Stimulated activated CD8-positive, alpha-beta memory T cell treated with anti-CD3 and anti-CD28 coated beads, Interleukin-12 subunit alpha, Interleukin-12 subunit beta, amount 100 ng/mL, for 1 hour (primary cell): ENCODE measurements at places on chromosomes 11 and 22.

GRCh38 chr11:72013765-72014711 lies 15.3 kb downstream of the IL18BP start:
- no peak for DNase-seq

GRCh38 chr11:87722756-87723565 lies 452.3 kb downstream of the RAB38 start:
- no peak for DNase-seq

DNA sequence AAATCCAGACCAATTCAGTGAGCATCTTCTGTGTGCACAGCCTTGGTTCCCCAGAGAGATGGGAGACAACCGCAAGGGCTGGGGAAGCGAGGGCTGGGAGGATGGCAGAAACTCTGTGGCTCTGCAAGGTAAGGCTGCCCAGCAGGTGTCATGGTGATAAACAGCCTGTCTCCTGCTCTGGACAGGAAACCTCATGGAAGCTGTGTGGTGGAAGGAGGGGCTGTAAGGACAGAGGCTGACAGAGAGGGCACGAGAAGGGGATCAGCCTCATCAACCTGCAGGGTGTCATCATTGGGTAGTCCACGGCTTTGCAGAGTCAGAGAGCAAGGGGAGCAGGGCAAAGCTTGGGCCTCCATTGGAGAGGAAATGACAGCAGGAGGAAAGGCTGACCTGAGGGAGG lies 138.4 kb upstream of the CADM1 start:
- DNase-seq: no peak

GRCh38 chr22:29141078-29141688 lies 64.5 kb upstream of the EMID1 start:
- DNase-seq: no peak

- DNase-seq: no peak
Observed at GRCh38 chr11:96062134-96062533, 138.2 kb upstream of the MTMR2 start.

GRCh38 chr11:11036848-11037732 lies 179.2 kb upstream of the ZBED5 start:
- DNase-seq: no peak

GRCh38 chr11:106306942-106307341 lies 229.5 kb downstream of the AASDHPPT start:
- DNase-seq: no peak

GRCh38 chr11:28674433-28675103 lies 566.4 kb downstream of the METTL15 start:
- DNase-seq: no peak

DNA sequence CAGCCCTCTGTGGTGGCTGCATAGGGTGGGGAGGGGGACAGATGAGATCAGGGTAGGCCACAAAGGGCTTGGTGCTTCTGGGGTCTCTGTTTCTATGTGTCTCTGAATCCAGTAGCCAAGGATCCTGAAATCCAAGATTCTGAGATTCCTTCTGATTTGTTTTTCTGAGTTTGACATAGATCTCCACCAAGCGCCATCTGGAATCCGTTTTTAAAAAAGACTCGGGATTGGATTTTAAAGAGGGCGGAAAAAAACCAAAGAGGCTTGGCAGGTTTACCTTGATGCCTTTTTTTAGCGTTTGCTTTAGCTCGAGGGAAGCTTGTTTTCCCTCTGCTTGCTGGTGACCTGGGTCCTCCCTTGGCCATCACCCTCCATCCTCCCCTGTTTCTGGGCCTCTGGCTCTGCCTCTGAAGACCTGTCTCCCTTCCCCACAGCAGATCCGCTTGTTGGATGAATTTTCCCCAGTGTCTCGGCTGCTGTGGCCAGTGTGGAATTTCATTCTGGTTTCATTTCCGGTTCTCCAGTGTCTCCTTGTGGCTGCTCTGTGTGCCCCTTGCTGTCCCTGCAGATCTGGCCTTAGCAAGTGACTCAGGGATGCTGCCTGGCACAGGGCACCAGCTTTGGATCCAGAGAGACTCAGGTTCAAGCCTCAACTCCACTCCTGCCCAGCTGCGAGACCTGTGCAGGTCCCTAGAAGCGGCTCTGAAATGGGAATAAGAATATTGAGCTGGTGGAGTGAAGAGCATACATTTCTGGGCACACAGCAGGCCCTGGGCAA lies 15.1 kb downstream of the SYNGR1 start:
- no peak for DNase-seq

DNA sequence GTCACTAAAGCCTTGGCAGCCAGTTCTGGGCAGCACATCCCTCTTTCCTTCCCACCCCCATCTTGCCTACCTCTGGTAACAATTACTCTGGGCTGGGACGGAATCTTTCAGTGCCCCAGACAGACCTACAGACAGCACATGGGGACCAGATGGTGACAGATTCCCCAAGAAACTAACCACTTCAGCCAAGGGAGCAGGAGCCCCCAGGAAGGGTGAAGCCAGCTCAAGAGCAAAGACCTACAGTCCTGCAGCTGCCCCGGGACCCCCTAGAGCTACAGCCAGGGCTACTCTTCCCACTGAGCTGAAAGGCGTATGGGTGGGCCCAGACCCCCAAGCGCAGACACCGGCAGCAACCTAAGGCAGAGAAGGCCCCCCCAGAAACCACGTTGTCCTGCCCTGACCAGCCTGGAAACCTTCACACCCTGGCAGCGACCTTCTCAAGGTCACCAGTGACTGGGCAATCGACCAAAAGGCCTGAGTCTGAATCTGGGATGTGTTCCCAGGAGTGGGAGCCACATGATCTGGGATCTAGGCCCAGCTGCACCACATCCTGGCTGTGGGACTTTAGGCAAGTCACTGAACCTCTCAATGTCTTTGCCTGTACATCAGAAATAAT lies 65.8 kb downstream of the LRRC32 start:
- DNase-seq: no peak

GRCh38 chr11:36103933-36104530 lies 160.2 kb downstream of the LDLRAD3 start:
- DNase-seq: no peak

- DNase-seq: no peak
Observed at GRCh38 chr11:126265811-126266210, 2.9 kb downstream of the SRPRA start.

- no peak for DNase-seq
Observed at GRCh38 chr11:69686856-69687255, 11.7 kb upstream of the LTO1 start.

DNA sequence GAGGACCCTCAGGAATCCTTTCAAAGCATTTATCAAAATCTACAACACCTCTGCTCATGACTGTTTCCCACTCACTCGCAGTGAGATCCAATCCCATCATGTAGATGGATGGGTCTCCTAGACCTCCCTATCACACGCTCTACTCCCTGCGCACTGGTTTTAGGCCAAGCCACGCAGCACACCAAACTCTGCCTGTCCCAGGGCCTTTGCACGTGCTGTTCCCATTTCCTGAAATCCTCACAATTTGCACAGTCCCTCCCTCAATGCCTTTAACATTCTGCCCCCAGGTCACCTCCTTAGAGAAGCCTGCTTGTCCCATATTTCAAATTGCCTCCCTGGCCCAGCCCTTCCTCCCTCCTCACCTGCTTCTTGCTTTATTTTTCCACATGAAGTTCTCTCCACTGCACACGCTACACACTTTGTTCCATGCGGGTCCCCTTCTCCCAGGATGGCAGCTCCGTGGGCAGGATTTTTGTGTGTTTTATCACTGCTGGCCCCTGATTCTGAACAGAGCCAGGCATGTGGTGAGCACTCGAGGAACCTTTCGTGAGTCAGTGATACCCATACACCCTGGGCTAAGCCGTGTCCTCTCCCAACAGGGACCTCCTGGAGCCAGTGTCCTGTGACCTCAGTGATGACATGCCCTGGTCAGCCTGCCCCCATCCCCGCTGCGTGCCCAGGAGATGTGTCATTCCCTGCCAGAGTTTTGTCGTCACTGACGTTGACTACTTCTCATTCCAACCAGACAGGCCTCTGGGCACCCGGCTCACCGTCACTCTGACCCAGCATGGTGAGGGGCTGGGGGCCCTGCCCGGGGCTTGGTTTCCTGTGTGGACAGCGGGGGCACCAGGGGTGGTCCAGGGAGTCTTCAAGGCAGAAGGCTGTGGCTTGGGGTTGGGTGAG lies 12.2 kb downstream of the CSF2RB start:
- DNase-seq: no peak

GRCh38 chr11:119794756-119795155 lies 65.8 kb upstream of the NECTIN1 start:
- no peak for DNase-seq

DNA sequence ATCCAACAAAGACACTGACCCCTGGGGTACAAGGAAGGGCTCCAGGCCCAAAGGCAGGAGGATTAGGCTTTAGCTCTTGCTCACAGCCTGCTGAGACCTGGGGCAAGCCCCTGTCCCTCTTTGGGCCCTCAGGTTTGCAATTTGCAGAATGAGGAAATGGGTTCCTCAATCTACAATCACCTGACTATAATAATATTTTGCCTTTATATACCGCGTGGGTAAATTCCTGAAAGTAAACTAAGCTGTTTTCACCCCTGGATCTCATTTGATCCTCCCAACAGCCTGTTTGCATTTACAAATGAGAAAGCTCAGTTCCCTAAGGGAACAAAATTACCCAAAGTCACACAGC lies 797 bp downstream of the STARD10 start:
- no peak for DNase-seq

DNA sequence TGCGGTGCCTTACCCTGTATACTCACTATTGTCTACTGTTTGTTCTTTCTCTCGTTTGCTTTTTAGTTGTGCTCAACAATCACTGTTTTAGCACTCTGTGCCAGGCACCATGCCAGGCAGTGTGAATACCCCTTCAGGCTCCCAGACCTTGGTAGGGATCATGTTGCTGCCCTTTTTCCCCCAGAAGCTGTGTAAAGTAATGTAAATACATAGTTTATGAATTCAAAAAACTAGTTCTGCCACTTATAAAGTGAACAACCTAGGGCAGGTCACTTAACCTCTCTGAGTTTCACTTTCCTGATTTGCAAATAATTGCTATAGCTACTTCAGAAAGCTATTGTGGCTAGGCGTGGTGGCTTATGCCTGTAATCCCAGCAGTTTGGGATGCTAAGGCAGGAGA lies 81.0 kb upstream of the CTSC start:
- DNase-seq: no peak

DNA sequence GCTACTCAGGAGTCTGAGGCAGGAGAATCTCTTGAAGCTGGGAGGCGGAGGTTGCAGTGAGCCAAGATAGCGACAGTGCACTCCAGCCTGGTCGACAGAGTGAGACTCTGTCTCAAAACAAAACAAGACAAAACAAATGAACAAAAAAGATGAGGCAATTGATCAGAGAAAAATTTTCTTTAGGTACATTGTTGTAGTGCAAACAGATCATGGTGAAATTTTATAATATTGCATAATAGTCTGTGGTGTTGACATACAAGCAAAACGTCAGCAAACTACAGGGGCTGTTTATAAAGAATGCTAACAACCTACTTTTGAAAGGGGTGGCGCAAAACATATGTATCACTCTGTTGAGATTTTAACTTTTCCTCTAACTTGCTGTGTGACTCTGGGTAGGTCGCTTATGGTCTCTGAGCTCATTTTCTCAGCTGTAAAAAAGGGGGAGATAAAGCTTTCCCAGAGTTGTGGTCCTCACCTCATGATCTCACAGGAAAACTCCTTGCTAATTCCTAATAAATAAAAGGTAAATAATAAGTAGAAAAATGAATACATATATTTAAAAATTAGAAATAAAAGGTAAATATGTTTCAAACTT lies 64.8 kb upstream of the NUP160 start:
- no peak for DNase-seq

- no peak for DNase-seq
Observed at GRCh38 chr11:93100211-93100610, 97.6 kb downstream of the SLC36A4 start.

DNA sequence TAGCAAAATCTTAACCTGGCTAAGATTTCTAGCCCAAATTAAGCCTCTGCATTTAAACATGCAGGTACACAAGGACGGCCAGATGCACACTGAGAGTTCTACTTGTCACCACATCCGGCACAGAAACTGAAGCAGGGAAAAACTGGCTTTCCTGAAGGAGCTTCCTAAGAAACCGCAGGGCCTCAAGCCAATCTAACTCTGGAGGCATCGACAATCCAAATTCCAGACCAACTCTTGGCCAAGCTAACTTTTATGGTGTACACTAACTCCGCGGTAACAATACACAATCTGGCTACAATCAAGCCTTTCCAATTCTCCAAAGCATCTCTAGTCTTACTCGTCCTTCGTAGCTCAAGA lies 1.2 kb downstream of the MSANTD2 start:
- DNase-seq: no peak

DNA sequence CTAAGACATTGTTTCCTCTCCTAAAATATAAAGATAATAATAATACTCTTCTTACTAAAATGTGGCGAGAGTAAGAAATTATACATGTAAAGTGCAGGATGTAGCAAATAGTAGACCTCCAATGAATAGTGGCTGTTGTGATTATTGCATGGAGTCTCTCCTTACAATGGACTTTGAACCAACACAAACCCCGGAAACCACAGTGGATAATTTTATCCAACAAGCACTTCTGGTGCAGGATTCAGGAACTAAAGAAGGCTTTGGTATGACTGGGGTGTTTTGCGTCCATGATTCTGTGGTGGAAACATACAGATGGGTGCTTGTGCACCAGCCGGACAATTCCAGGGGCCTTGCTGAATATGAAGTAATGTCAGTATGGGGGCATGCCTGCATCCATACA lies 146.4 kb upstream of the UBASH3B start:
- DNase-seq: no peak

DNA sequence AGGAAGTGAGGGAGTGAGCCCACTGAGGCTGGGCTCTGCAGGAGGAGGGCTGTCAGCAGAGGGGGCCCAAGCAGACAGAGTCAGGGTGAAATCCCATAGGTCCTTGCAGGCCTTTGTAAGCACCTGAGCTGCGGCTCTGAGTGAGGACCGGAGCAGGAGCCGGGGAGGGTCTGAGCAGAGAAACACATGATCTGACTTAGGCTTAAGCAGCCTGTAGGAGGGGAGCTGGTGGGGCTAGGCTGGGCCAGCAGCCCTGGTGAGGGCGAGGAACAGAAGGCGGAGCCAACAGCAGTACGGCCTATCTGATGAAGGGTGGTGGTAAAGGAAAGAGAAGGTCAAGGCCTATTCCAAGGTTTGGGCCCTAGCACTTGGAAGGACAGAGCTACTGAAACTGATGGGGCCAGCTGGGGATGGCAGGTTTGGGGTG lies 26.9 kb upstream of the CBX7 start:
- no peak for DNase-seq

- DNase-seq: no peak
Observed at GRCh38 chr11:95661162-95661561, 128.4 kb downstream of the FAM76B start.

DNA sequence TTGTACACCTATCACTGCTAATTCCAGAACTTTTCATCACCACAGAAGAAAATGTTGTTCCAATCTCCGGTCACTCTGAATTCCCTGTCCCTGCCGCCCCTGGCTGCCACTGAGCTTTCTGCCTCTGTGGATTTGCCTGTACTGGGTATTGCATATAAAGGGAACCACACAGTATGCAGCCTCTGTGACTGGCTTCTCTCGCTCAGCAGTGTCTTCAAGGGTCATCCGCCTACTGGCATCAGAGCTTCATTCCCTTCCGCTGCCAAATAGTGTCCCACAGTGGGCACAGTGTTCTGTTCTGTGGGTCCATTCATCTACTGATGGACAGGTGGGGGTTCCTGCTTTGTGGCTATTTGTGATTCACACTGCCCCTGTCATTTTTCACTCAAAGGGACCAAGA lies 5.3 kb downstream of the DHCR7 start:
- DNase-seq: no peak
